ENCODE measurements at places on chromosomes 2 and 18.

- DNase-seq: no peak
These were observed 123.0 kb downstream of the PMAIP1 start for GRCh38 chr18:60022671-60023276.

- no peak for DNase-seq
These were observed 592 bp downstream of the ME2 start for GRCh38 chr18:50879302-50880118.

DNA sequence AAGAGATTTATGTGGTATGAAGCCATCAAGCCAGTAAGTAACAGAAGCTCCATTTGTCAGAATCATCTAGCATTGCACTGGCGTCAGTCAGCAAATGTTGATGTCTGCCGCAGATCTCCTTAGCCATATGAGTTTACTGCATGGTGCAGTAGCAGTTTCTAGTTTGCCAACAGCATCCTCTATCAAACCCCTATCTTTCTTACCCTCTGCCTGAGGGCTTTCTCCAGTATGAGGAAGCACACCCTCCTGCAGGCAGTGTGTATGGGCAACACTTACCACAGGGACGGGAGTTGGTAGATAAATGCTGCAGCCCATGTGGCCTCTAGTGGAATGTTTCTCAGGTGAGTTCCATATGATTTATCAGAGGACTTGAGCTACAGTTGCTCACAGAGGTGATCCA, 63.7 kb downstream of the EFEMP1 start:
- no peak for DNase-seq

DNA sequence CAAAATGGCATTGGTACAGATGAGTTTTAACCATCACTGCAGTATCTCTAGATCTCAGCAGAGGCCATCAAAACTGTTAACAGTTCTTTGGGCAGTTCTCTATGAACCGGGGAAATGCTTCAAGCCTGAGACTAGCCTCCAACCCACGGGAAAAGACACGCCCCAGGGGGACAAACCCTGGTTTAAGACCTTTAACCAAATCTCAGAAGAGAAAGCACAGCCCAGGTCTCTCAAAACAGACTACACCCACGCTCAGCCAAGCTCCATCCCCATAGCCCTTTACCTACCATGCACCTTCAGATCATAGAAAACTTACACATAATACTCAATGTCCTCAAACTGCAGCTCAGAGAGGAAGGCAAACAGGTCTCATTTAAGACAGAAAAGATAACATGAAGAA, 78.3 kb downstream of the TMEM163 start:
- no peak for DNase-seq

GRCh38 chr2:105418522-105418921, 19.7 kb upstream of the FHL2 start:
- no peak for DNase-seq

DNA sequence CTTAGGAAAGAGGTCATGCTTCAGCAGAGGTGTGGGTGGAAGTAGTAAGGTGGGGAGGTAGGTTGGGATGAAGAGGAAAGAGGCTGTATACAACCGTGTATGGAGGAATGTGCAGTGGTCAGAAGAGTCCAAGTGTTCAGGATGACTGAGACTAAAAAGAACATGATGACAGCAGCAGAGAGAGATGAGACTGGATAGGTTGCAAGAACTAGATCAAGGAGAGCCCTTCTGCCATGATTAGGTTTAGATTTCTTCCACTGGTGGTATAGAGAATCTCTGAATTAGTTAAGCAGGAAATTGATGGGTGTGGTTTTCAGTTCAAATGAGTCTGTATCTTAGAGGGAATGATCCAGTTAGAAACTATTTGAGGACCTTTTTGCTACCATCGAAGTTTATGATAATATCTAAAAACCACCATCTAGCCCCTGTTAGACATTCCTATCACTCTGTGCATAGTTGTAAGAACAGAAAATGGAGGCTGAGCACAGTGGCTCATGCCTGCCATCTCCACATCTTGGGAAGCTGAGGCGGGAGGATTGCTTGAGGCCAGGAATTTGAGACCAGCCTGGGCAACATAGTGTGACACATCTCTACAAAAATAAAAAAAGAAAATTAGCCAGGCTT, 221.0 kb downstream of the LTBP1 start:
- no peak for DNase-seq

DNA sequence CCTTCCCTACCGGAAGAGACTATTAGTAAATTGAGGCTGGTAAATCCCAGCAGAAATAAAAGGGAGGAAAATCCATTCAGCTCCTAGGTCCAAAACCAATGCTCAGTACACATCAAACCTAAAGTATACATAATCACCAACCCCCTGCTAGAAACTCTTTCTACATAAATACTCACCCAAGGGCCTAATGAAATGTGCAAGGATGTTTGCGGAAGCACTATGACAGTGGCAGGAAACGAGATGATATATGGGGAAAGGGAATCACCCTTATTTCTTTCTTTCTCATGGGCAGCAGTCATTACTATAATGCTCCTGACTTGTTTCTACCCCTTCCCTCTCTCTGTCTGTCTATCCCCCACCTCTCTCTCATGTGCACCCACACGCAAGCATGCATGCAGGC, 1.3 kb upstream of the SCTR start:
- DNase-seq: no peak

DNA sequence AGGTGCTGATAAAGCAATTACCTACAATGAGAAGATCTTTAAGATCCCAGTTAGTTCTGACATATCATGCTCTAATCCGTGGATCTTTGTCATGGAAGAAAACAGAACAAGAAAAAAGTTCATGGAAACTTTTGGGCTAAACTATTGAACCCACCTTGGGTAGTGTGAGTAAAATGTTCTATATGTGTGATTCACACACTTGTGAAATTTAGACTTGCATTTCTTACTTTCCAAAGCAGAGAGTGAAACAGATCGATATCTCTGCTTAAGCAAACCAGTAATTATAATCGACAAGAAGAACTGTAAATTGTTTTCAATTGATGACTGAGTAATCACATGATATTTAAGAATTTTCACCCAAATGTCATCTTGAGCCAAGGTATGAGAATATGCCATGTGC, 214.2 kb downstream of the HRH4 start:
- DNase-seq: no peak

DNA sequence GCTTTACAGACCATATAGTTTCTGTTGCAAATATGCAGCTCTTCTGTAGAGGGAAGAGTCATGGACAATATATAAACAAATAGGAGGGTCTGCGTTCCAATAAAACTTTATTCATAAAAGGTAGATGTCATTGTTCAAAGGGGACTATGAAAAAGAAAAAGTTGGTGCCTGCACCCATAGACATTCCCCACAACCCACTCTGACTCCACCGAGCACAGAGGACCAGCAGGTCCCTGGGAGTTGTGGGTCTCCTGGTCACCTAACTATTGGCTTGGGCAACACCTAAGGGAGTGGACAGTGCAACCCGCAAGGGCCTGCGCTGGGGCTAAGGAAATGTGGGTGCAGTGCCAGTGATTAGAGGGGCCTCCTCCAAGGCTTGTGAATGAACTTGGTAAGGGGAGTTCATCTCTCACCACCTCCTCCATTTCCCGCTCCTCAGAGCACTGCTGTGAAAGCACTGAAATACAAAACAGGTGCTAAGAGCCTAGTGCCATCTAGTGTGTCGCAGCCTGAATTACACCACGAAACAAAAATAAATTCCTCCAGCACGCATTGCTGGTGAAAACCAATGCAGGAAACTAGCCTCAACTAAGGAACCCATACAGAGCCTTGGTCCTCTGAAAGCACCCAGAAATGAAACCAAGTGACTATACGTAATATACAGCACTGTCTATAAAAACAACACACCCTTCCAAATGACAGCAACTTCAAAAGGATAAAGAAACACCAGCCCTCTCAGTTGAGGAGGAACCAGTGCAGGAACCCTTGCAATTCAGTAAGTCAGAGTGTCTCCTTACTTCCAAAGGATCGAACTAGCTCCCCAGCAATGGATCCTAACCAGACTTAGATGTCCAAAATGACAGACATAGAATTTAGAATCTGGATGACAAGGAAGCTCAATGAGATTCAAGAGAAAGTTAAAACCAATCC, 166.6 kb downstream of the RNF144A start:
- DNase-seq: no peak

DNA sequence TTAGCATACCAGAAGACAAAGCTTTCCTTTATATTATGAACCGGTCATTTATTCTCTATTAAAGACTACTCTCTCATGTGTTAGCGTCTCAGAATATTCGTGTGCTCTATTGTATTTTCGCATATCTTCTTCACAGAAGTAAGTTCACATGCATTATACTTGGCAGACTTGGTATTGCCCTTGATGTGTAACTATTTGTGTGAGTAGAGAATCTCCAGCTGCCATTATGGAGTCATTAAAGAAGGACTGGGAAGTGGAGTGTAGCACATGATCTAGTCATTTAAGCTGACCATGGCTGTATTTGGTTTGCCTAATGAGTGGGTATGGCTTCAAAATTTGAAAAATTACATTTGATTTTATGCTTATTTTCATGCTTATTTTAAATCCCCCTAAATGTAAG, 92.9 kb downstream of the TTC27 start:
- no peak for DNase-seq

- DNase-seq: no peak
These were observed 108.3 kb downstream of the ATL2 start for GRCh38 chr2:38268691-38269327.

DNA sequence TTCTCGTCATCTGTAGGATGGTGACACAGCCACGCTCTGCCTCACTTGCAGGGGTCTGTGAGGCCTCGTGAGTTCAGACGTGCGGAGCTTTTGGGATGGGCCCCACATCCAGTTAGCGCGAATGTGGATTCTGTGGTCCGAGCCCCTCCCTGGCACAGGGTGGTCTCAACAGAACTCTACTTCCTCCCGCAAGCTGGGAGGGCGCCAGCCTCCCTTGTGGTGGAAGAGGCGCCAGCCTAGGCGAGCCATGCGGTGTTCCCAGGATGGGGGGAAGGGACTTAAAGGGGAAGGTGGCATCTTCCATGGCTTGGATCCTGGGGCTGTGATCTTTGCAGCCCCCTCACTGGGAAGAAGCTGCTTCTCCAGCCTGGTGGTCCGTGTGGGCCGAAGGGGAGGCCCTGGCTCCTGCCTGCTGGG, 1.4 kb downstream of the SNORC start:
- DNase-seq: no peak

DNA sequence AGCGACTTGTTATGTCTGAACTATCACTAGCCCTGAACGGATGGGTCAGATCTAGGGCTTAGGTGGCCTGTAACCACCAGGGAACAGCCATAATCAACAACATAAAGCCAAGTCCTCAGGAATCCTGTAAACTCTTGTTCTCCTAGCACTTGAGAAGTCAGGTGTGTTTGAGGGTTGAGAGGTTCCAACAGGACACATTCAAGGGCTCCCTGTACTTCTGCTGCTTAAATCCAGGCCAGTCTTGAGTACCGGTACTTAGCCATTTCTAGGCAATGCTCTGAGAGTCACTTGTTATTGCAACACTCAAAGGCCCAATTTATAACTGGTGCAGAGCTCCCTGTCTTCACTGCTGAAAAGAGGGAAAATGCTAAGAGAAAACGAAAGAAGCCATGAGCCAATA, 21.6 kb upstream of the SLC40A1 start:
- DNase-seq: no peak

- no peak for DNase-seq
These were observed 687.4 kb upstream of the ID2 start for GRCh38 chr2:7994397-7994951.

DNA sequence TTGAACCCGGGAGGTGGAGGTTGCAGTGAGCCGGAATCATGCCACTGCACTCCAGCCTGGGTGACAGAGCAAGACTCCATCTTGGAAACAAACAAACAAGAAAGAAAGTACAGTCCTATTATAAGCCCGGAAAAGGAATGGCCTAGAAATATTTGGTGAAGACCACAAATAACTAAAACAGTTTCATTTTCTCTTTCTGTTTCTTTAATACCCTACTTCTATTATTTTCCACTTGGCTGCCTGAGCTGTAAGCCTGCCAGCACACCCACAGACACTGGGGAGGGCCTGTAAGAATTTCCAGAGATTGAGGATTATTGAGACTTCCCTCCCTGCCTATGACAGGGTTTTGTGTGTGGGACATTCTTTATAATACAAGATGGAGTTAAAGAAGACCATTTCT, 188.0 kb upstream of the DCC start:
- no peak for DNase-seq

- DNase-seq: no peak
These were observed 90.6 kb upstream of the LDAH start for GRCh38 chr2:20913491-20913890.

DNA sequence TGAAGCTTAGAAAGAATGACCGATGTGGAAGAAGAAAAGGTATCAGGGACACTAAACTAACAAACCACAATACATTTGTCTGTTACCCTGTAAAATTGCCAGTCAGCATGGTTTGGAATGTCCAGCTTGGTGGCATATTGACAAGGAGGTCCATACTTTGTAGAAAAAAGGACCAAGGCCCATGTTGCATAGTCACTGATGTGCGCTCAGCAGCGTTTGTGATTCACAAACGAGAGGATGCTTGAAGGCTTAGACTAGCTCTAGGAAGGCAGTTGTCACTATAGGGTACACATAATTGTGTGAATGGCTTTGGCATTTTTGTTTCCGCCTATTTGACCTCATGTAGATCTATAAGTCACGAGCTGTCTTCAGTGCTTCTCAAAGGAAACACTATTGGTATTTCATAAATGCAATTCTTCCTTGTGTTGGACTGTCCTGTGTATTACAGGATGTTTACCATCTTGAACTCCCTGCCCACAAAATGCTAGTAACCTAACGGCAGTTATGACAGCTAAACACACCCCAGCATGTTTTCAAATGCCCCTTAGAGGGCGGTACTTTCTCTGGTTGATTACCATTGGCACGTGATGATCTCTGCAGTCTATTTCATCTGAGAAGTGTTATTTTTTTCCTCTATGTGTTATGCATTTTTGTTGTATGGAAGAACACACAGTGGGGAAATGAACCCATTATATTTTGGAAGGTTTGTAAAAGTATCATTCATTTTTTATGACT, 304.2 kb downstream of the CYRIA start:
- no peak for DNase-seq

DNA sequence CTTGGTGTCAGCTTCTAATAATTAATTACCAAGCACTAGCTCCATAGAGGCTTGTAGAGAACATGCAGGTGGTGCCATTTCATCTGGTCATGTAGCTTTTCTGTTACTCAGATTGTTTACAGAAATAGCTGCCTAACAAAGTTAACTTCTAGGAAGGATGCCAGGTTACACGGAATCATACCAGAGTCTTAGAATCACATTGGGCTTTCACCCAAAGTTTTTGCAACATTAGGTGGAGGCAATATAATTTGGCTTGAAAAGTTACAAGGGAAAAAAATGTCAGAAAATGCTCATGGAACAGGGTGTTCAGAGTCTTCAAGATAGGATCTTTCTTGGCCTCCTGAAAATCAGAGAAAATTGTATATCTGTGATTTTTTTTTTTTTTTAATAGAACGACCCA, 135.6 kb downstream of the ARHGAP15 start:
- DNase-seq: no peak

DNA sequence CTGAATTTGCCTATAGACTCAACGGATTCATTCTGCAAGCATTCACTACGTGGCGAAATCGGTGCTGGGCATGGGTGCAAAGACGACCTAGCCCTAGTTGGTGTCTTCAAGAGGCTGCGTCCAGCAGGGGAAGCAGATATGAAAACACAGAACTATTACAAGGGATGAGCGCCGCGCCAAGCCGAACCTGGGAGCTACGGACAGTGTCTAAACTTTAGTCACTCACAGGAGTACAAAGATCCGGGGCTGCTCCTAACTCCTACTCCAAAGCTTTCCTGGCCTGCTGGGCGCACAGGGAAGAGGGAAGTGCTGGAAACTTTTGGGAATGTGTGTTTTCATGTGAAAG, 732 bp upstream of the ANXA4 start:
- DNase-seq: no peak

- DNase-seq: no peak
These were observed 201.7 kb downstream of the BCL11A start for GRCh38 chr2:60351802-60352201.

GRCh38 chr2:127847931-127848330, 10.0 kb downstream of the POLR2D start:
- DNase-seq: no peak

Data from D721Med (cell line).